GOT3 (cell line): ENCODE measurements at places on chromosomes 6 and 20.

DNA sequence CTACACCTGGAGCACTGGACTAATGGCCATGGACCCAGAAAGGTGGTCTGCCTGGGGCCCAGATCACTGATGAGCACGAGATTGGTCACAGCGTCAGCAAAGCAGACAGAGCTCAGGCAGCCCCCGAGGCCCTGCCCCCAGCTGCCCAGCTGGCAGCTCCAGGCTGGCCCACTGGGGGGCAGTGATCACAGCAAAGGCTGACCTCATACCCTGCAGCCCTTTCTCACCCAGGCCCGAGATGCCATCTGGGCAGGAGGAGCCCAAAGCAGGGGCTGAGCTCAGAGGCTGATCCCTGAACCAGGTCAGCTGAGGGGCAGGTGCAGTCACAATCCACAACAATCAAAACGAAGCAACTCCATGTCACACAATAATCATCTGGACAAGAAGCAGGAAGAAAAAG is 4.1 kb downstream of the MAP1LC3A start:
- no peak for DNase-seq

DNA sequence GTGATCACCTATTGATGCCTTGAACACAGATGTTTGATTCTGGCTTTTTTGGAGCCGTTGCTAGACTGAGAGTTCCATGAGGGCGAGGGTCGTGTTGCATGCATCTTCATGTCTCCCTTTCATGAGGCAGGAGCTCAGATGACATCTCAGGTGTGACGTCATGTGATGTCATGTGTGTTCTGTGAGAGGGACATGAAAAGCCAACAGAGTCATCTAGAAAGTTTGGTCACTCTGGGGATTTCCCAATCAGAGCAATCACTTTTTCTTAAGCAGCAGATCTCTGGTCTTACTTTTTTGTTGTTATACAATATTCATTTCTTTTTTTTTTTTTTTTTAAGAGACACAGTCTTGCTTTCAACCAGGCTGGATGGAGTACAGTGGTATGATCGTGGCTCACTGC is 411.8 kb downstream of the PREX1 start:
- no peak for DNase-seq

DNA sequence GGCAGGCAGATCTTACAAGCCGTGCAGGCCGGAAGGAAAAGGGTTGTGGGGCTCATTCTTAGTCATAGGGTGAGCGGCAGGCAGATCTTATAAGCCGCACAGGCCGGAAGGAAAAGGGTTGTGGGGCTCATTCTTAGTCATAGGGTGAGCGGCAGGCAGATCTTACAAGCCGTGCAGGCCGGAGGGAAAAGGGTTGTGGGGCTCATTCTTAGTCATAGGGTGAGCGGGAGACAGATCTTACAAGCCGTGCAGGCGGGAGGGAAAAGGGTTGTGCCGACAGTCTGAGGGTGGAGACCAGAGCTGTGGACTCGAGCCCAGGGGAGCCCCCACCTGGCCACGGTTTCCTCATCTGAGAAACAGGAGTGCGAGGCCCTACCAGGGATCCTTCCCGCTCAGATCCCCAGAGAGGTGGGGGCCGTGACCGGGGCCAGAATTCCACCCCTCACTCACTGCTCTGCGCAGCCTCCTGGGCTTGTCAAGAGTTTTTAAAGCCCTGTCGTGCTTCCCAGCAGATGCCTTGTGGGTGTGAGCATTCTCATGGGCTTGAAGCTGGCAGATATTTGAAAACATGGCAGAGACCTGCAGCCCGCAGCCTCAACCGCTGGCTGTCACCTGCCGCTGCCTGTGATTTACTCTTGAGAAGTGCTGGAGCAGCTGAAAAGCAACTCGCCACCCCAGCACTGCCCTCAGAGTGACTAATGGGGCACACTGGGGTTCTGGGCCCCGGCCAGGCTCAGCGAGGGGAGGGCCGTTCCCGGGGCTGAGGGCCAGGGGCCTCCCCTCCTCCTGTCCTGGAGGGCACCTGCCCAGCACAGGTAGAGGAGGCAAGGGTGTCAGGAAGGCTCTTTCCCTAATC is 31.9 kb downstream of the NTSR1 start:
- DNase-seq = peak; percentile 88

DNA sequence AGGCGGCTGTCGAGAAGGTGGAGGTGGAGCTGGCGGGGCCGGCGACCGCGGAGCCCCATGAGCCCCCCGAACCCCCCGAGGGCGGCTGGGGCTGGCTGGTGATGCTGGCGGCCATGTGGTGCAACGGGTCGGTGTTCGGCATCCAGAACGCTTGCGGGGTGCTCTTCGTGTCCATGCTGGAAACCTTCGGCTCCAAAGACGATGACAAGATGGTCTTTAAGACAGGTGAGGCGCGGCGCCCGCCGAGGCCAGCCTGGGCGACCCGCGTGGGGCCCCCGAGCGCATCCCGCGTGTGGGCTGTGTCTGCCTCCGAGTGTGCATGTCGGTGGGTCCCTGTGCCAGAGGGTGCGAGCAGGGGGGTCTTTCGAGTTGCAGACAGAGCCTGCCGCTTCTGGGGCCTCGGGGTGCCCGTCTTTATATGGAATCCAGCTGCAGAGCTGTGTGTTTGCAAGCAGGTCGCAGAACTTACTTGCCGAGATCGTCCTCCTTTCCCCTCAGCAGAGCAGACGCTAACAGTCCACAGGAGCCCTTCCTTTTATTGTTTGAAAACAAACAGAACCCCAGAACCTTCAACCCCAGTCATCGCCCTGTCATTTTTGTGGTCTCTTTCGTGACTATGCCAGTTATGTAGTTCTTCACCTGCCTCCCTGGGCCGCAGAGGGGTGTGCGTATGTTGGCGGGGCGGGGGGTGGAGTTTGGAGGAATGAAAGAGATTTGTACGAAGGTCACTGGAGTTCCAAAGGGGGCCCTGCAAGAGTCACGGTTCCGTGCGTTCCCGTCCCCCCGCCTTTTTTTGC is 766 bp downstream of the SLC16A10 start:
- DNase-seq = no peak

DNA sequence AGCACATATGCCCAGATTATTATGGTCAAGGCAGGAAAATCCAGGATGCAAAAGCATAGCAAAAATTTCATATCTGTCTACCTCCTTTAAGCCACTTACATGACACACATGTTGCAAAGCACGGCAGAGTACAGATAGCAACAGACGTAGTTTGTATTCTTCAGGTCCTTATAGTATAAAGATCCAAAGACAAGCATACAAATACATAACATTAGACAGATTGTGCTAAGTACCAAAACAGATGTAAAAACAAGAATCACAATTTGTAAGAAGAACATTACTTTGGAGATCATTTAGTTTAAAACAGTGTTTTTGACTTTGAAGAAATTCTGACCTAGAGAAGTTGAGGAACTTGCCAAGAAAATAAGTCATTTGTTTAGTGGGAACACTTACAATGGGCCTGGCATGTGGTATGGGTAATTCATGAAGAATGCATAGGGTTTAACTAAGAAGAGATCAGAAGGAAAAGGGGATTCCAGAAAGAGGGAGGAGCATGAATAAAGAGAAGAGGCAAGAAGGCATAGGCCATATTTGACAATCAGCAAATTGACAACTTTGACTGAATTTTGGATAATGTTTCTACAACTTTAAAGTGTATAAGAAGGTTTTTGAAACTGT is 30.6 kb upstream of the LMBRD1 start:
- DNase-seq = no peak

- no peak for DNase-seq
Observed at GRCh38 chr6:110178626-110179405, 654 bp downstream of the WASF1 start.

GRCh38 chr6:45881705-45882467 is 133.8 kb downstream of the CLIC5 start:
- no peak for DNase-seq

- no peak for DNase-seq
Observed at GRCh38 chr6:169016758-169017157, 236.9 kb downstream of the THBS2 start.
